ENCODE measurements at places on chromosomes 2 and 18. TPM values are rescaled to one million over a fixed set of nuclear protein-coding genes. Genes with fewer than 3 reads are reported as not detected.

TMEM17 gene
- 3.8 TPM for total RNA-seq

KCNK3 gene
- total RNA-seq: 2.9 TPM

GCG gene
- total RNA-seq: 0.31 TPM

CAPN13 gene
- total RNA-seq: not detected

GRCh38 chr2:240822280-240822847, 2.3 kb upstream of the KIF1A start:
- H3K27me3 ChIP-seq: peaks cover 57% of the 10 kb centered on the region
- peaks cover 4% of the 10 kb centered on the region for H3K36me3 ChIP-seq
- H3K4me1 ChIP-seq: peaks cover 7% of the 10 kb centered on the region

- peaks cover 81% of the 10 kb centered on the region for H3K27me3 ChIP-seq
- H3K27ac ChIP-seq: no peak overlapping the region
- DNase-seq: no peak
- H3K4me1 ChIP-seq: peaks cover 7% of the 10 kb centered on the region
- H3K4me3 ChIP-seq: no peak overlapping the region
Measured at GRCh38 chr18:47254341-47254939, 3.0 kb upstream of the SKOR2 start.

- no peak for DNase-seq
- H3K4me3 ChIP-seq: no peak overlapping the region
- H3K27me3 ChIP-seq: no peaks in the 10 kb centered on the region
- peaks cover 7% of the 10 kb centered on the region for H3K4me1 ChIP-seq
Measured at GRCh38 chr18:40011201-40011600, 1943.8 kb upstream of the PIK3C3 start.

DNA sequence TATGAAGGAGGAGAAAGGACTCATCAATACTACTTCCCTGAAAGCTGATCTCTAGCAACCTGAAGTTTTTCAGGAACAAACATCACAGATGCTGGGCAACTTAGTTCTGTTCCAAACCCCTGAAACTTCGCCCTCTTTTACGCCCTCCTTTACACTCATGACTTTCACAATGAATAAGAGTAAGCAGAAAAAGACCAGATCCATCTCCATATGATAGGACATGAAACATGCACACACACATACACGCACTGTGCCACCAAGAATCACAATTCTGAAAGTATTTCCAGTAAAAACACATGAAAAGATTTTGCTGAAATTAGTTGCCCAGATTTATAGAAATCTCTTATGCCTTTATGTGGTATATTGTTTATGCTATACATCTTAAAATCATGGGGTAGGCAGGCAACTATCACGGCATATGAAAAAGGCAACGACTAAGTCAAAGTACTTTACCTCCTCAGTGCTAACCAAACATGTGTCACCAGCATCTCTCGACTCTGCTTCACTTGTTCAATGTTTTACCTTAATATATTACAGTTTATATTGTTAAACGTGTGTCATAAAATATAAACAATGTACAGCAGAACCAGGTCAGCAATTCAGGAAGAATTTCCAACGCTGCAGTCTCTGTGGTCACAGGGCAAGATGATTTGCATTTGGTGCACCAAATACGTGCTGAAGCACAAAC, 47.8 kb downstream of the NHEJ1 start:
- H3K4me1 ChIP-seq: no peaks in the 10 kb centered on the region
- no peak for DNase-seq
- H3K4me3 ChIP-seq: no peak overlapping the region
- H3K36me3 ChIP-seq: peaks cover 6% of the 10 kb centered on the region

- no peaks in the 10 kb centered on the region for H3K4me1 ChIP-seq
- peaks cover 8% of the 10 kb centered on the region for H3K27me3 ChIP-seq
- DNase-seq: no peak
- H3K27ac ChIP-seq: no peak overlapping the region
- H3K4me3 ChIP-seq: no peak overlapping the region
Measured at GRCh38 chr2:179669196-179669595, 192.2 kb downstream of the ZNF385B start.

DNA sequence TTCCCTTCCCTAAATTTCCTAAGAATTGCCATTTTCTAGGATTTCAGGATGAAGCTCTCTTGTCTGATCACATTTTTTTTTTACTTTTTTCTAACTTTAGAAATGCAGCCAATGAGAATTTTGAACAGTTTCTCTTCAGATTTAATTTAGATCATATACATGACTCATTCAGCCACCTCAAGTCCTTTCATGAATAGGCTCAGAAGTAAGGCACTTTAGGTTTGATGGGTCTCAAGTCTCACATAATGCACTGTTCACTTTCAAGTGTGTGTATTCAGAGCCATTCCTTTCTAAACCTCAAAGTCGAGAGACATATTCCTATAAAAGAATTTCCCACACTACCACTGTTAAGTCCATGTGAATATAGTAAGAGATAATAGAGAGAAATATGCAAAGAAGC, 614.1 kb upstream of the VRK2 start:
- DNase-seq: no peak
- no peak overlapping the region for H3K27ac ChIP-seq
- H3K4me3 ChIP-seq: no peak overlapping the region

- peaks cover 9% of the 10 kb centered on the region for H3K27me3 ChIP-seq
- no peak overlapping the region for H3K4me3 ChIP-seq
- peaks cover 7% of the 10 kb centered on the region for H3K36me3 ChIP-seq
- no peak overlapping the region for H3K27ac ChIP-seq
- no peak for DNase-seq
- peaks cover 3% of the 10 kb centered on the region for H3K4me1 ChIP-seq
Measured at GRCh38 chr18:26562568-26562967, 14.2 kb upstream of the KCTD1 start.

GRCh38 chr2:62938126-62938525, 112.5 kb upstream of the OTX1 start:
- H3K4me3 ChIP-seq: no peak overlapping the region
- H3K4me1 ChIP-seq: peaks cover 32% of the 10 kb centered on the region
- H3K36me3 ChIP-seq: no peaks in the 10 kb centered on the region
- H3K27me3 ChIP-seq: no peaks in the 10 kb centered on the region
- no peak for DNase-seq

DNA sequence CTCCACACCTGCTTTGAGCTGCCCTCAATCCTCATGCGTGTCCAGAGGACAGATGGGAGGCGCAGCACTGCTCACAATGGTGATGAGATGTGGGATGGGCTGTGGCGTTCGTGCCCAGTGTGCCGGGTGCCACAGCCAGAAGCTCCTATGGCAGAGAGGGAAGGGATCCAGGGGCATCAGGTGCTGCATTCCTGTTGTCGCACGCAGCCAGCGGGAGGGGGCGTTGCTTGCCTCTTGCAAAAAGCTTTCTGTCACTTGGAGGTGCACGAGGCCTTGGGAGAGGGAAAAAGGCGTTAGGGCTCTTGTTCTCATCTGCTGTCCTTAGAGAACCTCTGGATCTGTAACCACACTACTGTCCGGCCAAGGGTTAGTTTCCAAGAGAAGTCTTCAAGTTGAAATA, 29.2 kb upstream of the ALLC start:
- peaks cover 6% of the 10 kb centered on the region for H3K27me3 ChIP-seq
- H3K36me3 ChIP-seq: no peaks in the 10 kb centered on the region
- DNase-seq: peak; percentile 36

DNA sequence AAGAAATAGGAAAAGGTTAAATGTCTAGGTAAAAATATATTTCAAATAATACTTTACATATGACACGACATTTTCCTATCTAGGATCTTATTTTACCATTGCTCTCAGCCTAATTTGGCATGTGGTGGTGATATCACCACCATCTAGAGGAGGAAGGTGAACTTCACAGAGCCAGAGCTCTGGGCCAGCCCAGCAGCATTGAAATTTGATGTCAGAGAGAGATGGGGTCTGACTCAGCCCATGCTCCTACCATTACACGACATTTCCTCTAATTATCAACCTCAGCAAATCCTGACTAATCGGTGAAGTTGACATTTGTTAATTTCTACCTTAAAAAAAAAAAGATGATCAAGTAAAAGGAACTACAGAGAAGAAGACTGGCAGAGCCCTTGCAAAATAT, 42.3 kb downstream of the LRRTM4 start:
- no peaks in the 10 kb centered on the region for H3K4me1 ChIP-seq
- no peak overlapping the region for H3K27ac ChIP-seq
- no peak for DNase-seq
- no peak overlapping the region for H3K4me3 ChIP-seq
- H3K36me3 ChIP-seq: no peaks in the 10 kb centered on the region

- H3K27me3 ChIP-seq: no peaks in the 10 kb centered on the region
- no peak for DNase-seq
- H3K4me1 ChIP-seq: peaks cover 74% of the 10 kb centered on the region
- no peak overlapping the region for H3K4me3 ChIP-seq
Measured at GRCh38 chr2:45278365-45279078, 269.3 kb upstream of the SIX2 start.

DNA sequence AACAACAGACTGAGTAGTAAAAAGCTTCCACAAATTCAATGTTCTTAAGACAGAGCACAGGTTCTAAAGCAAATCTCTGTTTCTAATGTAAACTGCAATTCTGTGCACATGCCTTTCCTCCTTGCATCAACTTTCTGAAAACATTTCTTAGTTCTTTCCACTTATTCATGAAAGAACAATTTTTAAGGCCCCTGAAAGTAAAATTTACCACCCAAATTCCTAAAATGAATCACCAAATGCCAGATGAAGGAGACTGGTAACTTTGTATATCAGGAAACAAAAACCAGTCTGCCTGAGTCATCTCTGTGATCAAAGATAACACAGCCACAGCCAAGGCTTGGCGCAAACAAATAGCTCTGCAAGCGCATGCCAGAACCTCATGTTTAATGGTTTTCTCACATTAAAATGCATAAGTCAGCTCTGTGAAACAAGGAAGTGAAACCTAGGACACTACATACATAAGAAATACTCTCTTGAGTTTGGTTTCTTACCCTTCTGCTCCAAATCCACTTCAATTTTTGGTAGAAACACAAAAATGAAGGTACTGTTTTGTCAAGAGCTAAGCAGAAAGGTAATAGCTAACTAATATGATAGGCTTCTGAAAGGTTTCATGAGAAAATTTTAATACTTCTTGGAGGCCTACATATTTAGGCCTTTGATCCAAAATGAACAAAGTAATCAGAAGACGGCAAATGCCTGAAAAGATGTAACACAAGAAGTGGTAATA, 169.4 kb downstream of the THADA start:
- peaks cover 34% of the 10 kb centered on the region for H3K4me1 ChIP-seq
- H3K4me3 ChIP-seq: no peak overlapping the region
- DNase-seq: no peak
- no peaks in the 10 kb centered on the region for H3K27me3 ChIP-seq

DNA sequence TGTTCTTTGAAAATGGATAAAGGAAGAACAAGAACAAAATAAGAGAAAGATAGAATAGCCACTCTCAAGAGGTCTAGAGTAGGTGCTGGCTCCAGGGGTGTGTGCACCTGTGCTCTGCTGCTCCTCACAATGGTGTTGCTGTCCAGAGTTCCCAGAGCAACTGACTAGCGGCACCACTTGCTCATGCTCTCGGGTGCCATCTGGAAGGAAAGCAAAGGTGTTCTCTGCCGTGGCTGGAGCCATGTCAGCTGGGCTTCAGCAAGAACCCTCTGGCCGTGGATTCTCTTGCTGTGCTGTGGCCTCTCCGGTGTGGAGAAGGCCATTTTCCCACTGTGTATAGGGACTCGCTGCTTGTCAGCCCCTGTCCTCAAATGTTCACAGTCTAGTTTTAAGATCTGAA, 114.6 kb upstream of the TEX51 start:
- peaks cover 40% of the 10 kb centered on the region for H3K27me3 ChIP-seq
- H3K4me3 ChIP-seq: no peak overlapping the region
- no peaks in the 10 kb centered on the region for H3K36me3 ChIP-seq
- H3K27ac ChIP-seq: no peak overlapping the region
- DNase-seq: no peak
